CD8-positive, alpha-beta memory T cell (primary cell): ENCODE measurements at places on chromosomes 11 and 22. TPM values are rescaled to one million over a fixed set of nuclear protein-coding genes. Genes with fewer than 3 reads are reported as not detected.

DNA sequence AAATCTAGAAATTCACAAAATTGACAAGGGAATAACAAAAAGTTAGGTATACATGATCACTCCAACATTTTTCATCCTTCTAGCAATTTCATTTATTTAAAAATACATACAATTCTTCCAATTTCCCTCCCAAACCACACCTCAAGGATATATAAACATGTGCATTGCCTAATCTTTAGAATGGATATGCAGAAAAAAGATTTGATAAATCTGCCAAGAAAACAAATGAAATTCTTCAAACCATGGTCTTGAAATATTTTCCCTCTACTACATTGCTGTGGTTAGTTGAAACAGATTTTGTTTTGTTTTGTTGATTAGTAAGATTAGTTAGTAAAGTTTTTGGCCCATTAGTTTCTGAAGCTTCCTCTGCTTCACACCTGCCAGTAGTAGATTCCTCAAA is 703.3 kb upstream of the CCDC179 start:
- no peaks in the 10 kb centered on the region for H3K4me1 ChIP-seq
- DNase-seq: no peak
- H3K27ac ChIP-seq: no peak overlapping the region

DNA sequence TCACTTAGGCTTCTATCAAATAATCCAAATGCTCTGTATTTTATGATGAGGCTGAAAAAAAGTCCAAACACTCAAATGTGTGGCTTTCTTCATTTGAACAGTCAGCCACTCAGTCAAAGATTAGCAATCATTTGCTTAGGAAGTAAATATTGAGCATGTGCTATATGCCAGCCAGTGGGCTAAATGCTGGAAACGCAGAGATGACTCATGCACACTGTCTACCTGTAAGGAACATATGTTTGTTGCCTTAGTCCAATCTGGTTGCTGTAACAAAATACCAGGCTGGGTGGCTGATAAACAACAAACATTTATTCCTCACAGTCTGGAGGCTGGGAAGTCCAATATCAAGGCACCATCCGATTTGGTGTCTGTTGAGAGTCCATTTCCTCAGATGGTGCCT is 617.3 kb downstream of the NTM start:
- H3K4me3 ChIP-seq: no peak overlapping the region
- no peaks in the 10 kb centered on the region for H3K27me3 ChIP-seq
- H3K27ac ChIP-seq: no peak overlapping the region
- no peaks in the 10 kb centered on the region for H3K4me1 ChIP-seq
- no peaks in the 10 kb centered on the region for H3K36me3 ChIP-seq

DNA sequence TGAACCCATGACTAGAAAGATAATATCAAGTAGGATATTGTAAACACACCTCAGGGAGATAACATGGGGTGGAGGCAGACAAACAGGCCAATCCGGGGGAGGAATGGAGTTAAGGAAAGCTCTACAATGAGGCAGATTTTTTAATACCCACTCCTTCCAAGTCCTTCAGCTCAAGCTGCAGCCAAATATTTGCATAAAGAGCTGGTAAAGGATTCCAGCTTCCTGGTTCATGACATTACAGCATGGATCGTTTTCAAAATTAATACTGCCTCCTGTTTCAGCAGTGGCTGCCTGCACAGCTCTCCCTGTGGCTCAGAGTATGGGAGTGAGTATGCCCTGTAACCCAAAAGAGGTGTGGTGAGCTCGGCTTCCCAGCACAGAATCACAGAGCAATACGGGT is 5.1 kb downstream of the POU2AF3 start:
- peaks cover 3% of the 10 kb centered on the region for H3K27me3 ChIP-seq
- DNase-seq: no peak
- H3K27ac ChIP-seq: no peak overlapping the region
- H3K4me1 ChIP-seq: no peaks in the 10 kb centered on the region
- H3K36me3 ChIP-seq: no peaks in the 10 kb centered on the region

- H3K27me3 ChIP-seq: no peaks in the 10 kb centered on the region
- no peak overlapping the region for H3K27ac ChIP-seq
- DNase-seq: no peak
- H3K36me3 ChIP-seq: no peaks in the 10 kb centered on the region
- peaks cover 48% of the 10 kb centered on the region for H3K4me1 ChIP-seq
These were observed 18.1 kb downstream of the MAML2 start for GRCh38 chr11:96324912-96325311.

The ART5 gene
- not detected for total RNA-seq

The POU2F3 gene
- not detected for total RNA-seq

The CALCB gene
- 0.35 TPM for total RNA-seq

- no peaks in the 10 kb centered on the region for H3K4me1 ChIP-seq
- no peaks in the 10 kb centered on the region for H3K36me3 ChIP-seq
- no peak overlapping the region for H3K4me3 ChIP-seq
- no peaks in the 10 kb centered on the region for H3K27me3 ChIP-seq
These were observed 17.8 kb downstream of the CYB5R2 start for GRCh38 chr11:7655253-7656217.
